ENCODE measurements at places on chromosomes 3 and 15. TPM values are rescaled to one million over a fixed set of nuclear protein-coding genes. Genes with fewer than 3 reads are reported as not detected.

DNA sequence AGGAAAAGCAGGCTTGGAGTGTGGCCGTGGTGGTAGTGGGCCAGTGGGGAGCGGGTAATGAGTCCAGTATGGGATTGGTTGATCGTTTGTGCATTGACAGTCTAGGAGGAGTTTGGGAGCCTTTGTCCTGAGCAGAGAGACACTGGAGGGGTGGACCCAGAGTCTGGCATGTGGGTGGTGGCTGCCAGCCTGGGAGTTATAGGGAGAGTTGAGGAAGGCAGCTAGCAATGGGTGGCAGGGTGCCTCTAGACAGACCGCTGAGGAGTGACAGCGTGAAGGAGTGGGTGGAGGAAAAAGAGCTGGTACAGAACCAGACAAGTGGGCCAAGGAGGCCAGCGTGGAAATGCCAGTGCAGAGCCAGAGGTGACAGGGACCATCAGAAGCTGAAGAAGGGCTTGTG is 1.9 kb upstream of the CCK start:
- DNase-seq, result no peak

DNA sequence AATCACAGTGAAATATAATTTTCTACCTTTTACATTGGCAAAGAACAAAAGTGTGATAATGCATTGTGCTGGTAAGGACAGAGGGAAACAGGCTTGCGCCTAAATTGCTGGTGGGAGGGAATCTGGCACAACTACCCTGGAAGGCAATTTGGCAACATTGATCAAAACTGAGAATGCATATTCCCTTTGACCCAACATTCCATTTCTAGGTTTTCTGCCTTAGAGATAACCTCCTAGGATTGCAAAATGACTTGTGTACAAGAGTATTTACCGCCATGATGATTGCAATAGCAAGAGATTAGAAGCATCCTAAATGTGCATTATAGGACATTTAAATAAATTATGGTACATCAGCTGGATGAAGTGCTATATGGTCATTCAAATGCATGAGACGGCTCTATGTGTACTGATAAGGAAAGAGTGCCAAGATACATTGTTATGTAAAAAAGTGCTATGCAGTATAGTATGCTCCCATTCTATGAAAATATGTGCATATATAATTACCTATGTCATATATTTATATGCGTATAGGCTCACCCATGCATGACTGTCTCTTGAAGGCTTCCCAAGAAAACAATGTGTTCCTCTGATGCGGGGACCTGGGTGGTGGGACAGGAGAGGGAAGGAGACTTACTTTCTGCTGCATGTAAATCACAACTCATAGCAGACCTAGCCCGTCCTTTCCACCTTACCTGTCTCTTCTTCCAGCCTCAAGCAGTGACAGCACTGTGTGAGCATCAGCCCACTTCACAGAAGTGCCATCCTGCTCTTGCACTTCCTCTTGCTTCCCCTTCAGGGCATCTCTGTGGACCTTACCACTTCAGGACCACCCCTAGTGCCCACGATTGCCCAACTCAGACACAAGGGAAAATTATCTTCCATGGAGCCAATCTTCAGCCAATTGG is 249.9 kb upstream of the TLE3 start:
- no peak for DNase-seq

GRCh38 chr15:32861174-32861573 is 143.4 kb downstream of the GREM1 start:
- DNase-seq, result no peak

DNA sequence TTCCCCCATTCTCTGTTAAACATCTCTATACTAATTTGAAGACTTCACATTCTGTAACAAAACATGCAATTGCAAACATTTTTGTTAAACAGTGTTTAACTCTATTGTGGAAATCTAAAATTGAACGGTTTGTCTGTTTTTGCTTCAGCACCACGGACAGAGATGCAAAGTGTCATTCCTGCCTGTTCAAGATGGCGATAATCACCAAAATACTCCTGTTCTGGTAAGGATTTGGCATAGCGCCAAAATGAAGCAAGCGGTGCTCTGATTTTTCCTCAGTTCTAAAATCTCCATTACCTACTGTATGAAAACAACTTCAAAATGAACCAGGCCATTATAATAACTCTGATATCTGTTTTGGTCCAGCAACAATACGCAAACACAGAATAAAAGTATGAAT is 129.7 kb upstream of the TUSC7 start:
- no peak for DNase-seq

DNA sequence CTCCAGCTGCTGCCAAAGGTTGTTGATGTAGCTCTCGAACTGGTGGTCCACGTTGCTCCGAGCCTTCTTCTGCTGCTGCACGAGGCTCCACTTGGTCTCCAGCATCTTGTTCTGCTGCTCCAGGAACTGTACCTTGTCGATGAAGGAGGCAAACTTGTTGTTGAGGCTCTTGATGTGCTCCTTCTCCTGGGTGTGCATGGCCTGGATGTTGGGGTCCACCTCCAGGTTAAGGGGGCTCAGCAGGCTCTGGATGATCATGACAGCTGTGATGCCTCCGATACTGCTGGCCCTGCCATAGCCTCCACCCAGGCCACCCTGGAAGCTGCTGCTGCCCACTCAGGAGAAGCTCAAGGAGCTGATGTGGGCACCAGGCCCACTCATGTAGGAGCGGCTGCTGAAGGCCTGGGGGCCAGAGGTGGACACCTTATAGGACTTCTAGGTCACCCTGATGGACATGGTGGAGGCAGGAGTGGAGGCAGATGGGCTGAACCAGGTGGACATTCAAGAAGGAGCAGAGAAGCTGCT is 14.9 kb upstream of the PSTPIP1 start:
- DNase-seq, result no peak

DNA sequence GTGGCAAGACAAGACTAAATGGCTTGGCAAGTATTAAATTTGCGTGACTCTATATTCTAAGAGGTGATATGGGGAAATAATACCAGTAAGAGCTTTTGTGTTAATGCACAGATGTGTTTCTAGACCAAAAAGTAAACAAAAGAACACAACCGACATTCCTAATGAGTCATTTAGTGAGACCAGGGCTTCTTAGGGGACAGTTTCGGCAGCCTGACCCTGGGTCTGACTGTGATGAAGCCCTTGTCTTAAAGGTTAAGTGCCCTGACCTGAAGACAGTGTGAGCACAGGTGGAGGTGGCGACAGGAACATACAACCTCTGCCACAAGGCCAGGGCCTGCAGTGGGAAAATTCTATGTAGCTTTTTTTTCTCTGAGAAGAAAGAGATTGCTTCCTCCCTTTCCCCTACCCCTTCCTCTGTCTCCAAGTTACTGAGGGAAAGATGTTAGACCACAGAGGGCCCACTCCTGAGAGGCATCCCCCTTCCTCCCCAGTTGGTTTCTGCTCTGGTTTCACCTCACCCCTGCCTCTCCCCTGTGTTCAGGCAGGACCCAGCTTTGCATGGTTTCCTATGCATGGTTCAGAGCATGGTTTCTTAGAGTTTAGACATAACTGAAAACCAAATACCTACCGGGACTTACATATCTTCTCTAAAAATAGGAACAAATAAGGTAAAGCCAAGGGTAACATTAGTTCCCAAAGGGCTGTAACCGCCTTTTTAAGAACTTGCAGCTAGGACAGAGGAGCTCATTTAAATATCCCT is 24.8 kb upstream of the CMTM7 start:
- DNase-seq, result no peak

DNA sequence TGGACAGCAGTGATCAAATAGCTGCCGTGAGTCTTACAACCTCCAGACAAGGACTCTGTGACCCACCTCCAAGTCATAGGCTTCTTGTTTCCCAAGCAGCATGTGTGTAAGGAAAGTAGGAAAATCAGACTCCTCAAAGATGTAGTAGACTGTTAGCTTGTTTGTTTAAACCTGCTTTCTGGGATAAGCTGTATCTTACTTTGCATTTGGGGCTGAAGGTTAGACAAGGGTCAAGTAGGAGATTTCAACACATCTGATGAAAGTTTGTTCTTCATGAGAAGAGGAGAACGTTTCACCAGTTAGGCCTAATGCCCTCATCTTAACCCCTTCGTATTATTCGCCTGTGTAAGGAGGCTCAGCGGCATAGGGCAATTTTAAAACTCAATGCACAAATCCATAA is 756.4 kb upstream of the NR2F2 start:
- DNase-seq, result no peak

- DNase-seq, result no peak
Measured at GRCh38 chr15:66131200-66131599, 122.3 kb downstream of the MEGF11 start.

DNA sequence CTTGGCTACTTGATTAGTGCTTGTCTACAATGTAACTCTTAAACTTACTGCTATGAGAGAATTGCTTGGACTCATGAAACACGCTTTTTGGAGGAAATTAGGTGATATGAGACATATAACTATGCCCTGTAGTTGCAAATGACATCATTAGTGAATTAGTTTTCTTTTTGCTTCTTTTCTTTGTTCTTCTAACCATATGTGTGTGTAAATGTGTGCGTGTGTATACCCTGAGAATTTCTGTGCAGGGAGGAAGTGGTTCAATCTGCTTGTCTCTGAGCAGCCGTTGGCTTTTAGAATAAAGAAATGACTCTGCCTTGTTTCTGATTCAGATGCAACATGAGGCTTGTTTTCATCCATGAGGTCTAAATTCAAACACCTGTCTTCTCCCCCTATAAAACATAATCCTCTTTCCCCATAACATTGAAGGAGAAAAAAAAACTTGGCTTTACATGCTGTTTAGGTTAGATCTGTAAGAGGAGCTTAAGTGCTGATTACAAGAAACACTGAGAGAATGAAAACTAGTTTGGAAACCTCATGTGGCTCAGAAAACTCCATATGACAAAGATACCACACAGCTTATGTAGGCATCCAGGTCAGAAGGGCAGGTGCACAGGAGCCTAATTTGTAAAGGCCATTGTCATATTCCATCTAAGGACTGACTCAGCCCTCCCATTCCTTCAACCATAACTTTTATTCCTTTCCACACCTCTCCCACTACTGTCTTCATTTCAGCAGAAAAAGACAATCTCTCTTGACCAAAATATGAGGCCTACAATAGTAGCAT is 30.5 kb upstream of the BLM start:
- no peak for DNase-seq

GRCh38 chr3:14925729-14926591 is 21.4 kb upstream of the NR2C2 start:
- DNase-seq, result no peak

- no peak for DNase-seq
Measured at GRCh38 chr3:105963161-105963560, 94.3 kb upstream of the CBLB start.

- DNase-seq, result no peak
Measured at GRCh38 chr3:180011927-180012326, 24.8 kb downstream of the PEX5L start.

DNA sequence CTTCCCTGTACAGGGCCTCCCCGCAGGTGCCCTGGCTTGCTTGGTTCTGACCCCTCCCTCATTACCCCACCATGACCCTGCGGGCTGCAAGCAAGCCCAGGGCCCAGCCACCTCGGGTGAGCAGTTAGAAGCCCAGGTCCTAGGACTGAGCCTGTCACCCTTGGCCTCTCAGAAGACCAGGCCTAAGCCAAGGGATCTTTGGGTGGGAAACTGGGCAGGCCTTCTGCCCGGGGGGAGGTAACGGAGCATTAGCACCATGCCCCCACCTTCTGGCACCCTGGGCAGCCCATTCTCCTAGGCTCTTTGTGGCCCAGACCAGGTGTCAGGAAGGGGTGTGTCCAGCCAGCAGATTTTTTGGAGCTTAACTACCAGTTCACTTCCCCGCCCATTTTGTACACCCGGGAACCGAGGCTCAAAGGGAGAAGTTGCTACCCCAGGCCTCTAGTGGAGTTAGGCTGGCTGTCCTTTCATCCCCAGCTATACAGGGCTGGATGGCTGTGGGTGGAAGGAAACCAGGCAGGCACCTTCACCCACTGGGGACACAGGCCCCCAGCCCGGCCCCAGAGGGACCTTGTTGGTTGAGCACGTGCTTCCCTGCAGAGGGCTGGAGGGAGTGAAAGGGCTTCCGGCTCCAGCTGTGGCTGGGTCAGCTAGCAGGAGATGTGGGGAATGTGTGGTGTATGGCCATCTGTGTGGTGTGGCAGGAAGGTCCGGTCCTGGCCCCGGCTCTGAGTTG is 1.4 kb downstream of the CSK start:
- DNase-seq, result no peak

- DNase-seq, result no peak
Measured at GRCh38 chr3:123658118-123658851, 73.4 kb upstream of the HACD2 start.

- DNase-seq, result no peak
Measured at GRCh38 chr3:175620532-175620931, 761.4 kb downstream of the NAALADL2 start.

- no peak for DNase-seq
Measured at GRCh38 chr3:177914224-177914623, 622.0 kb upstream of the KCNMB2 start.

DNA sequence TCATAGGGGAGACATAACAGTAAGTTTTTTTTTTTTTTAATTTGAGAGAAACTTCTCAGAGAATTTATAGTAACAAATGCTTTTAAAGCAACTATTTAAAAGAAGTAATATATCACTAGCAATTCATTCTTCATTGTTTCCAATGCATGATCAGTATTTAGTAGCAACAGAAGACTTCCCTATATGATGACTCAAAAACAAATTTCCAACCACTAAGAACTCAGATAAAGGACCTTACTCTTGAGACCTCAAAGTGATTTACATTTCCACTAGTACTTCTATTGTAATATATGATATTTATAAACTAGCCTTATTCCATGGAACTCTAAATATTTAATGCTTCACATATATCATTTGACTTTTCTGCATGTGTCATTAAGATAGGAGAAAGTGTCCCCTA is 356.3 kb downstream of the ZBTB20 start:
- DNase-seq, result no peak

GRCh38 chr3:108389372-108389771 is 93.0 kb downstream of the HHLA2 start:
- DNase-seq, result no peak

- no peak for DNase-seq
Measured at GRCh38 chr3:196518966-196519717, 4.0 kb upstream of the SMCO1 start.

DNA sequence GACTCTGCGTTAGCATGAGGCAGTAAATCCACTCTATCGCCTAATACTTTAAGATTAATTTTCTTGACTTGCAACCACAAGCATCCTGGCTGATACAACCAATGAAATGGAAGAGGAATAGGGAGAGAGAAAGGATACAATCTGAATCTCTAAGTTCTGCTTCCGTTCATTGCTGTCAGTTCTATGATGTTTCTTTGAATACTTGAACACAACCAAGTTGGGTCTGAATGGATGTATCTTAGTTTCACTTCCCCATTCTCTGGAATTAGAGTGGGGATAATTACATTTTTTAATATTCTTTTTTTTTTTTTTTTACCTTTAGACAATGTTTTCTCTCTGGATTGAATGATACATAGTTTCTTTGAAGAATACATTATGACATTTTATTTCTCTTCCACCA is 22.9 kb downstream of the PDE8A start:
- DNase-seq, result no peak

The SPESP1 gene
- not detected for total RNA-seq

The PTPRG gene
- total RNA-seq, result 33.2 TPM

The PLA2G4E gene
- not detected for total RNA-seq

The ZNF502 gene
- not detected for total RNA-seq

The SLCO3A1 gene
- total RNA-seq, result 1.9 TPM

The CACNA2D3 gene
- 2.8 TPM for total RNA-seq

The ANKRD63 gene
- 0.31 TPM for total RNA-seq

The WDR53 gene
- 12.3 TPM for total RNA-seq

The OSTN gene
- total RNA-seq, result 0.75 TPM

The CD96 gene
- 0.20 TPM for total RNA-seq

Data from mesothelial cell of epicardium (in vitro differentiated cells).